Stimulated activated CD8-positive, alpha-beta memory T cell treated with anti-CD3 and anti-CD28 coated beads, Interleukin-15, amount 100 ng/mL, for 48 hours (primary cell): ENCODE measurements at places on chromosomes 5 and 9.

DNA sequence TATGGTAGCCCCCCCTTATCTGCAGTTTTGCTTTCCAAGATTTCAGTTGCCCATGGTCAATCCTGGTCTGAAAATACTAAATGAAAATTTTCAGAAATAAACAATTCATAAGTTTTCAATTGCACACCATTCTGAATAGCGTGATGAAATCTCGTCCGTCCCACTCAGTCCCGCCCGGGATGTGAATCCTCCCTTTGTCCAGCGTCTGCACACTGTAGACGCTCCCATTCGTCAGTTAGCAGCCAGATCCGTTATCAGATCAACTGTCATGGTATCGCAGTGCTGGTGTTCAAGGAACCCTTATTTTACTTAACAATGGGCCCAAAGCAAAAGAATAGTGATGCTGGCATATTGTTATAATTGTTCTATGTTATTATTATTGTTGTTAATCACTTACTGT, 98.6 kb downstream of the TMEM215 start:
- DNase-seq = no peak

GRCh38 chr5:87069974-87070608, 197.6 kb upstream of the RASA1 start:
- no peak for DNase-seq

DNA sequence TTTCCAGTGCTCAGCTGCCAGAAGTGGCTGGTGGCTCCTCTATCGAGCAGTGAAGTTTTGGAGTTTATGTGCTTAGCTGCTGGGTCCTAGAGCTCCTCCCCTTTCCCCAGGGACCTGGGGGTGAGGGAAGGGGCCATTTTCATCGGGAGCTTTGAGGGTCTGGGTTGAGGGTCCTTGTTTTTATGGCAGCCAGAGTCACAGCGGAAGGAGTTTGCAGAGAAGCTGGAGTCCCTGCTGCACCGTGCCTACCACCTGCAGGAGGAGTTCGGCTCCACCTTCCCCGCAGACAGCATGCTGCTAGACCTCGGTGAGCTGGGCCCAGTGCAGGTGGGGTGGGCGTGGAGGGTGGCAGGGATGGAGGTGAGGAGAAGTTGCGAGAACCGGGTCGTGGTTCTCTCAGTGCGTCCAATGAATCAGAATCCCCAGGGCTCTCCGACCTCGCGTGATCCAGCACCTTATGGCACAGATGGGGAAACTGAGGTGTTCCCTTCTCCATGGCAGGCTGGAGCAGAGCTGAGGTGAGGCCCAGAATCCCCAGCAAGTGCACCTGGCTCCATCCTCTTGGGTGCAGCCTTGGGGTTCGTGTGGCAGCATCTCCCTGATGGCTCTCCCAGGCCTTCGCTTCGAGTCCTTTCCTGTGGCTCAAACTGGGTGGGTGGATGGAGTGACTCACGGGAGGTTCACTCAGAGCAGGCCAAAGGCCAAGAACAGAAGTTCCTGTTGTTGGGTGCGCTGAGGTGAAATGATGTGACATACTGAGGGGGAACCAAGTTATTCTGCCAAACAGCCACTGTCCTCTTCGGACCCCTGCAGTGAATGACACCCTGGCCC, 21.7 kb upstream of the DOLPP1 start:
- no peak for DNase-seq

DNA sequence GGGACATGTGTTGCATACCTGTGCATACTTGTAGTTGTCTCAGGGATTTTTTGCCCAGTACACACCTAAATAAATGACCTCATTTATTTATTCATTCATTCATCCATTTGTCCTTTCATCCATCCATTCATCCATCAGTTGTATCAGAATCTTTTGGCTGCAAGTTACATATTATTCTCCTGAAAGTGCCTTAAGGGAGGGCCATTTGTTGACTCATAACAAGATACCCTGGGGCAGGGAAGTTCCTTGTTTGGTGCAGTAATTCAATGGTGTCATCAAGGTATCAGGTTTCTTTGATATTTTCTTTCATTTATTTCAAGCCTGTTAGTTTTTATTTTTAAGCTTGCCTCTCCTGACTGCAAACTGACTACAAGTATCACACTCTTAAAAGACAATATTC, 597.9 kb upstream of the TLE4 start:
- no peak for DNase-seq

DNA sequence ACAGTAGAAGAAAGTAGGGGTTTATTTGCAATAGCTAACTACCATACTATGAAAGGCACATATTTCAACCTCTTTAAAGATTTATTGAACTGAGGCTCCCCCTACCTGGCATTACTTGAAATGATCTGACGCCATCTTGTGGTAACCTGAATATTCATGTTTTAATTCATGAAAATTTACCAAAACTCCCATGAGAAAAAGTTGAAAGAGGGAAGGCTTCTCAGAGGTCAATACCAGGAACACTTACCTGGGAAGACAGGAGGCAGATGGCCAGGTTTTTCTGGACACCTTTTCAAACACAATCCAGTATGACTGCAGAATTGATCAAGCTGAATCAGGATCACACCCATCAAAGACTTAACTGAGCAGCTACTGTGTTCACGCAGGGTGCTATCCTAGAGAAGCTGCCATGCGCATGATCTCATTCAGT, 9.4 kb downstream of the PRELID2 start:
- DNase-seq = no peak

DNA sequence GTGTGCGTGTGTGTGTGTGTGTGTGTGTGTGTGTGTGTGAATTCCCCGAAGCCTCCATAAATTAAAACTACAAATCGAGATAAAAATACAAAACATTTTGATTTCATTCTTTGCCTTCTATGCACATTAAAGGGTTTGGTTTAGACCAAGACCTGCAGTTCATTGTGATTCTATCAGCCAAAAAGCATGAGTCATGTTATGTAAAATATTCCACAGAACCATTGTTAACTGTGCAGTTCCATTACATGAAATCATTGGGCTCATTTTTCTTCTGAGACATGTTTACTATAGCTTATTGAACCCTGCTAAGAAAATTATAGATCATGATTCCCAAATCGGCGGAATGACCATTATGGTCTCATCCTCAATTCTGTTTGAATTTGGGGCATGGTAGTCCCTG, 11.7 kb downstream of the CAVIN4 start:
- no peak for DNase-seq

- no peak for DNase-seq
Measured at GRCh38 chr9:131423171-131423581, 29.3 kb downstream of the PRRC2B start.

GRCh38 chr5:53045263-53045662, 56.1 kb downstream of the ITGA2 start:
- DNase-seq = no peak

- DNase-seq = no peak
Measured at GRCh38 chr9:70031141-70031545, 12.5 kb upstream of the MAMDC2 start.

GRCh38 chr5:79875230-79875629, 115.8 kb downstream of the MTX3 start:
- DNase-seq = no peak

- no peak for DNase-seq
Measured at GRCh38 chr5:1541702-1542400, 18.1 kb upstream of the LPCAT1 start.

GRCh38 chr5:7348168-7348854, 47.6 kb upstream of the ADCY2 start:
- DNase-seq = no peak

DNA sequence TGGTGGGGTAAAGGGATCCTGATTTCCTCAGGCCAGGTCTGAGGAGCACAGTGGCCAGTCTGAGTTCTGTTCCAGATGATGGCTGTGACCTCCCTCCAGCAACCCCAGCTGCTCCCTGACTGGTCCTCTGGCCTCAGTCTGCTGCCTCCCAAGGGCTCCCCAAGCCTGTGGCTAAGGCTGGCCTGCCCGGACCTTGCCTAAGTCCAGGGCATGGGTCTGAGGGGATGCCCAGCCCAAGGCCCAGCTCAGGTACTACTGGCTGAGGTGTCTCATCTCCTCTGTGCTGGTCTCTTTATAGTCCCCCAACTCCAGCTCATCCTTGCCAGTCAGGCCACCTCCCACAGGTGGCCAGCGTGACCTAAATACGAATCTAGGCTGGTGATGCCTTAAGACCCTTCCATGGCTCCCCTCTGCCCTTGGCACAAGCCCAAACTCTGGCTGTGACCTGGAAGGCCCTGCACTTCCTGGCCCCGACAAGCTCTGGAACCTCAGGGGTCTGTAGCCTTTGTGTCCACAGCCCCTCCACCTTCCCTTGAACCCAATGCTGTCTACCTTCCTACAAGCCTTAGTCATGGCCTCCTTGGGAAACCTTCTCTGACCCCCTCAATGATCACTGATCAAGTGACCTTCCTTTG, 9.8 kb downstream of the KIF12 start:
- DNase-seq = no peak

- DNase-seq = no peak
Measured at GRCh38 chr9:92895812-92896436, 18.1 kb upstream of the ZNF484 start.

- no peak for DNase-seq
Measured at GRCh38 chr5:80686757-80687156, 32.0 kb upstream of the DHFR start.

DNA sequence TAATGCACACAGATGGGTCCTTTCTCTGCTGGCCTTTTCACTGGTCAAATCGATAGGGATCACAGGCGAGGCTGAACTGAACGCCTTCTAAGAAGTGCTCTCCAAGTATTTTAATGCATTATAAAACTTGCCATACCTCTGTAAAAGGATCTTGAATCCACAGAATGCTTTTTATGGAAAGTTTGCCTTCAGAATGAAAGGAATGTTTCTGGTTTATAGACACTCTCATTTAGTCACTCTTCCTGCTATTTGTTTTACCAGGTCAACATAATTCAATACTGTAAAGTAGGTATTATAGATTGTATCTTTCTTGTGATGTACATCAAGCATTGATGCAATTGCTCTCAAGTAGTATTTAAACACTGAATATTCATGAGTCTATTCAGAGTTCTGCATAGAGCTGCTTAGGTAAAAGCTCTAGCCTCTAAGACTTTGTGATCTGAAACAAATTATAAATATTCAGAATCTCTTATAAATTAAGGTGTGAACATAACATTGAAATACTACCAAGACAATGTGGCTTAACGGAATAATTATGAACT, 308.4 kb downstream of the ISL1 start:
- DNase-seq = no peak

- no peak for DNase-seq
Measured at GRCh38 chr5:155620821-155621410, 607.4 kb downstream of the KIF4B start.

DNA sequence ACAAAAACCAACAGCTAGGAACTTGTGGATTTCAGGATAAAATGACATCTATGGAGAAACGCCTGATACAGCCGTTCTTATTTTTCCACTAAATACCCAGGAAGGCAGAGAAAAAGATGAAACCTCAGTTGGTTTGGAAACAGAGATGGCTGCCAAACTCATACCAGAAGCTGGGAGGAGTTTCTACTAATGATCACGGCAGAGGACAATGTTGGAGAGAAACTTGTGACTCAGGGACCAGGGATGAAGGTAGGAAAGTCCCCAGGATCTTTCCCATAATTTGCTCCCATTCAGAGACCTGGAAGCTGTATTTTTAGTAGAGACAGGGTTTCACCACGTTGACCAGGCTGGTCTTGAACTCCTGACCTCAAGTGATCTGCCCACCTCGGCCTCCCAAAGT, 187.1 kb upstream of the IER5L start:
- DNase-seq = no peak

- no peak for DNase-seq
Measured at GRCh38 chr5:37799865-37800421, 39.9 kb downstream of the GDNF start.

GRCh38 chr5:131613423-131613822, 21.6 kb downstream of the RAPGEF6 start:
- DNase-seq = no peak

- DNase-seq = no peak
Measured at GRCh38 chr9:108180541-108180940, 675.2 kb downstream of the ACTL7B start.

GRCh38 chr9:71719562-71719961, 48.8 kb downstream of the CEMIP2 start:
- DNase-seq = no peak

GRCh38 chr5:88785746-88786565, 97.0 kb downstream of the MEF2C start:
- DNase-seq = no peak
